ENCODE measurements at places on chromosomes 16 and 17. TPM values are rescaled to one million over a fixed set of nuclear protein-coding genes. Genes with fewer than 3 reads are reported as not detected.
A peak's percentile ranks its signal among the peaks of the same experiment; 100 is the strongest.

DNA sequence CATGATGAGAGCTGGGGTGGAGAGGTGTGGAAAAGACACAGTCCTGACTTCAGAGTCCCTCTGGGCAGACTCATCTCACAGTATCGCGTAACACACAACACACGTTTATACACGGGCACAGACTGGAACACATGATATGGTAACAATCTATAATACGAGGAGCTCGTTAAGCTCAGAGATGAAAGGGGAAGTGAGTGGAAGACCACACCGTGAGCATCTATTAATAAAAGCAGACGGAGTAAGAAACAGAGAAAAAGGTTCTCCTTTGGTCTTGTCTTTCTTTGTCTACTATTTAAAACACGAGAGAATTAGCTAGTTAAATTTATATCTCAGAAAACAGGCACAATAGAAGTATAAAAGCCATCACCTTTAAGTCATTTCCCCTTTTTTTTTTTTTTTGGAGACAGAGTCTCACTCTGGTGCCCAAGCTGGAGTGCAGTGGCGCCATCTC, 13.5 kb downstream of the ANKRD11 start:
- H3K4me3 ChIP-seq: peak overlapping the region; percentile 1
- DNase-seq: no peak
- H3K27me3 ChIP-seq: no peaks in the 10 kb centered on the region
- peaks cover 46% of the 10 kb centered on the region for H3K36me3 ChIP-seq
- H3K4me1 ChIP-seq: peaks cover 90% of the 10 kb centered on the region

DNA sequence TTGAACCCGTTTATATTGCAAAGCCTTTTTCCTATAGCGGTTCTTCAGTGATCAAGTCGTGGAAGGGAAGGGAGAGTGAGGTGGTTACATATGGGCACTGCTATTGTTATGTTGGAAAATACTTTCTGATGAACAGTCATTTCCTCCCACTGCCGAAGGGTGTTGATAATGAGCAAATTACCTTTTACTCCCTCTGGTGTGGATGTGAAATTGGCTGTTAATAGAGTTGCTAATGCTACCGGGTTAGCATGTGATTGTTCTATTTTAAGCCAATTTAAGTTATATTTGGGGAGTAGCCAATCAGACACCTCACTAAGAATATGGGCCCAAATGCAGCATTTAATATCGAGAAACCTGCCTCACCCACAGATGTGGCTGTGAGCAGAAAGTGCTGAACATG, 15.6 kb upstream of the PMFBP1 start:
- no peak overlapping the region for H3K27ac ChIP-seq
- H3K4me1 ChIP-seq: no peaks in the 10 kb centered on the region
- H3K27me3 ChIP-seq: no peaks in the 10 kb centered on the region
- DNase-seq: no peak
- no peak overlapping the region for H3K4me3 ChIP-seq

GRCh38 chr17:27295945-27296344, 2.0 kb downstream of the WSB1 start:
- peaks cover 44% of the 10 kb centered on the region for H3K4me1 ChIP-seq
- no peaks in the 10 kb centered on the region for H3K27me3 ChIP-seq
- peaks cover 27% of the 10 kb centered on the region for H3K36me3 ChIP-seq
- peak overlapping the region; percentile 99 for H3K27ac ChIP-seq

DNA sequence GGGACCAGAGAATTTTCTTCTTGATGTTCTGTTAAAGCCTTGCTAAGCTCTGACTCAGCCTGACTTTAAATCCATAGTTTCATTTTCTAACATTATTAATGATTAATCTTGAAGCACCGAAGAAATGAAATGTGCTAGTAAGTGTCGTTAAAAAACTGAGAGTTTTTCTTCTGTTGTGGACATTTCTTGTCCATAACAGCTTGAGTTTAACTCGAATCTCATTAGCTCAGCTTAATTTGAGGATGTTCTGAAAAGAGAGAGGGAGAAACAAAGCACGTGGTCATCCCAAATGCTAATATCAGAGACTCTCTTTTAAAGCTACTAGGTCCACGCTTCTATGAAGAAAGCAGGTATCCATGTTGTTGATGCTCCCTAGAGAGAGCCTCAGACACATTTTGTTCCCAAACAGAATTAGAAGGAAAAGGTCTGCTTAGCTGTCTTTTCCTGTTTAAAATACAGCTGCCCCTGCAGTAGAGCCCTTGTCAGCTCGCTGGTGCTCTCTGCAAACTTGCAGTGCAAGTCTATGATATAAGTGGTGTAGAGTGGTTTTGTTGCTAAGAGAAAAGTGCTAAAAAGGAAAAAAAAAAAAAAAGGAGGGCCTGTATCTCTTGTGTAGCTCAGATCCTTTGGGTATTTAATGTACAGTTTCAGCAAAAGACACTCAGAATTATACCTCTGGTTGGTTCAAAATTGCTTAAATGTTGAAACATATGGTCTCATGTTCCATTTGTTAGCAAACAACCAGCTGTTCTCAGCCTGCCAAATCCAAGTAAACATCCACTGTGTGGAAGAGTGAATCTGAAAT, 191.1 kb upstream of the TBX2 start:
- no peak for DNase-seq
- H3K36me3 ChIP-seq: no peaks in the 10 kb centered on the region
- no peaks in the 10 kb centered on the region for H3K27me3 ChIP-seq
- no peak overlapping the region for H3K4me3 ChIP-seq
- H3K27ac ChIP-seq: no peak overlapping the region

GRCh38 chr17:6159541-6160231, 89.5 kb downstream of the WSCD1 start:
- H3K4me3 ChIP-seq: no peak overlapping the region
- H3K27ac ChIP-seq: no peak overlapping the region
- no peak for DNase-seq
- H3K36me3 ChIP-seq: no peaks in the 10 kb centered on the region
- no peaks in the 10 kb centered on the region for H3K4me1 ChIP-seq

GRCh38 chr16:84595052-84595481, 22.8 kb downstream of the COTL1 start:
- H3K36me3 ChIP-seq: peaks cover 79% of the 10 kb centered on the region
- H3K27ac ChIP-seq: peak overlapping the region; percentile 100
- H3K4me3 ChIP-seq: peak overlapping the region; percentile 71
- peaks cover 81% of the 10 kb centered on the region for H3K4me1 ChIP-seq
- no peaks in the 10 kb centered on the region for H3K27me3 ChIP-seq
- DNase-seq: peak; percentile 46

DNA sequence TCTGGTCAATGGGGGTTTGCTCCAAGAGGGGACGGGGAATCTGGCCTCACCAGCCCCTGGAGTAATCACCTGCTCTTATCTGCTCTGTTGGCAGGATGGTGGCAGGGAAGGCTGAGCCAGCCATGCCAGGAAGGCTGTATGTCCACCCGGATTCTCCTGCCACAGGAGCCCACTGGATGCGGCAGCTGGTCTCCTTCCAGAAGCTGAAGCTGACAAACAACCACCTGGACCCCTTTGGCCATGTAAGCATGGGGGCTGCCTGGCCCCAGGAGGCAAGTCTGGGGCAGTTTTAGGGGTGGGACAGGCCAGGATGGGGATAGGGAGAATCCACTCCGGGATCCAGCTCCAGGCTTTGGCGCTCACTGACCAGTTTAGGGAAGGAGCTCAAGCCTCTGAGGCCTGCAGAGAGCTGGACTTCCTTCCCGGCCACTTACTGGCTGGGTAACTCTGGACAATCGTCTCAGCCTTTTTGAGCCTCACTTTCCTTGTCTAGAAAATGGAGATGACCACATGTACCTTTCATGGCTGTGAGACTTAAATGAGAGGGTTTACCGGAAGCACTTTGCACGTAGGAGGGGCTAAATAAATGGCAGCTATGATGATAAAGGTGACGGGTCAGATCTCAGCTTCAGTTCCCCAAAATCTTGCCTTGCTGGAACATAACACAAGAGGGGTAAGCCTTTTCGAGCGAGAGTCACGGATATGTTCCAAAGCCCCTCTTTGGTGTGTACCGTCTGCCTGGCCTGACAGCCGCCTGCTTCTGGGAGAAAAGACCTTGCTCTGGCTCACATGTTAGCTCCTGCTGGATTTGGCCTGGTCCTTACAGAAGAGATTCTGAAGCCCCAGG, 15.4 kb downstream of the TBX4 start:
- H3K4me3 ChIP-seq: no peak overlapping the region
- H3K27ac ChIP-seq: no peak overlapping the region
- peaks cover 1% of the 10 kb centered on the region for H3K4me1 ChIP-seq
- H3K27me3 ChIP-seq: peaks cover 18% of the 10 kb centered on the region

GRCh38 chr16:77273-77806, 685 bp upstream of the MPG start:
- peaks cover 18% of the 10 kb centered on the region for H3K27me3 ChIP-seq
- H3K27ac ChIP-seq: peak overlapping the region; percentile 73
- DNase-seq: peak; percentile 59

GRCh38 chr16:35194681-35195080, 1735.3 kb downstream of the TP53TG3F start:
- H3K27me3 ChIP-seq: no peaks in the 10 kb centered on the region
- no peak overlapping the region for H3K27ac ChIP-seq
- no peaks in the 10 kb centered on the region for H3K36me3 ChIP-seq
- DNase-seq: no peak
- no peaks in the 10 kb centered on the region for H3K4me1 ChIP-seq

GRCh38 chr16:89312194-89312593, 94.7 kb downstream of the ZNF778 start:
- no peak overlapping the region for H3K4me3 ChIP-seq
- no peak overlapping the region for H3K27ac ChIP-seq
- H3K36me3 ChIP-seq: peaks cover 57% of the 10 kb centered on the region

DNA sequence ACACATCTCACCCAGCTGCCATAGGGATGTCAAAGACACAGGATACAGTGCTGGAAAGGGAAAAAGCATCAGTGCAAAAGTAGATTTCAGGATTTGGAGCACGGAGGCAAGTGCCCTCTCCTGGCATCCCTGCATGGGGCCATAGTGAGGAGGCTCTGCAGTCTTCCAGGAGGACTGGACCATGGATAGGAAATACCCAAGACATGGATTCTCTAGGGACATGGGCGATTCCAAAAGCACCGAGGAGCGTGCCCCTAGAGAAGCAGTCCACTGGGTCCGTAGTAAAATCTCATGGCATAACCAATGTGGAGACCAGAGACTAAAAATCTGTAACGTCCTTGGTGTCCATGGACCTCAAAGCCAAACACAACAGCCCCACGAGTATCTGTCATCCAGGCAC, 818.2 kb downstream of the KCNJ18 start:
- no peaks in the 10 kb centered on the region for H3K27me3 ChIP-seq
- H3K4me3 ChIP-seq: no peak overlapping the region

- no peak overlapping the region for H3K4me3 ChIP-seq
- DNase-seq: no peak
- peaks cover 87% of the 10 kb centered on the region for H3K36me3 ChIP-seq
Observed at GRCh38 chr17:5184288-5184687, 7.4 kb downstream of the ZNF594 start.

DNA sequence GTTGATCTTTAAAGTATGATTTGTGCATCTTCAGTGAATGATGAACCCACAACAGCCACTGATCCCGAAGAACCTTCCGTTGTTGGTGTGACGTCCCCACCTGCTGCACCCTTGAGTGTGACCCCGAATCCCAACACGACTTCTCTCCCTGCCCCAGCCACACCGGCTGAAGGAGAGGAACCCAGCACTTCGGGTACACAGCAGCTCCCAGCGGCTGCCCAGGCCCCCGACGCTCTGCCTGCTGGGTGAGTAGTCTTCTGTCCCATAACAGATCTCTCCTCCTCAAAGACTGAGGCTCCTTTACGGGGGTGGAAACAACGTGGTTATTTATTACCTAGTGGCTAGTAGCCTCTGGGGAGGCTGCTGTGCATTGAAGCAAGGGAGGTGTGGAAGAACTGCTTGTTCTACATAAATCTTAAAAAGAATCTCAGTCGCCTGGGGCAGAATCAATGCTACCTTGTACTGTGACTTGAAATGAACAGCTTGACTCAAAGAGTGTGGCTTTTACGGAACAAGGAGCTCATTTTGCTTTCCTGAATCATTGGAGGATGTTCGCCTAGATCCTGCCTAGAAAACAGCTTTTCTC, 63.0 kb upstream of the CLEC18A start:
- DNase-seq: no peak
- H3K4me3 ChIP-seq: no peak overlapping the region
- H3K27me3 ChIP-seq: no peaks in the 10 kb centered on the region
- H3K36me3 ChIP-seq: peaks cover 24% of the 10 kb centered on the region
- peaks cover 6% of the 10 kb centered on the region for H3K4me1 ChIP-seq

GRCh38 chr17:36494674-36495073, 8.2 kb downstream of the ZNHIT3 start:
- no peaks in the 10 kb centered on the region for H3K27me3 ChIP-seq
- H3K4me1 ChIP-seq: peaks cover 15% of the 10 kb centered on the region
- H3K36me3 ChIP-seq: peaks cover 49% of the 10 kb centered on the region

DNA sequence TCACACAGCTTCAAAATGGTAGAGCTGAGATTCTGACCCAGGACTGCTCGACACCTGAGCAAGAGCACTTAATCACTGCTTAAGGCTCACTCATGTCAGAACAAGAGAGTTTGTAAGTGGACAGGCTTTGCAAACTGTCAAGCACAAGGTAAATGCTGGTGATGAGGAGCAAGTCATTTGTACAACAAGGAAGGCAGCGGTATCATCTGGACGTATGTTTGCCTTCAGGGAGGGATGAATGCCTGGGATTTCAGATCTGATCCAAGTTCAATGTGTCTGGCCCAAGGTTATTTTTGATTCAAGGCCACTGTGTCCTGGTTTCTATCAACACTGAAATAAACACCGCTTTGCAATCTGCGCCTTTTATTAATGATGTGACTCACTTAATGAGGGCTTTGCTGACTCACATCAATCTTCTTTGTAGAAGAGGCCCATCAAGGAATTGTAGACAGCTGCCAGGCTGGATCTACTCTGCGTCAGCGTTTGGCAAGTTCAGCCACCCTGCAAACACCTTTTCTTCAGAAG, 174.4 kb upstream of the HS3ST3A1 start:
- no peaks in the 10 kb centered on the region for H3K27me3 ChIP-seq
- DNase-seq: no peak
- H3K27ac ChIP-seq: no peak overlapping the region
- H3K4me1 ChIP-seq: no peaks in the 10 kb centered on the region

DNA sequence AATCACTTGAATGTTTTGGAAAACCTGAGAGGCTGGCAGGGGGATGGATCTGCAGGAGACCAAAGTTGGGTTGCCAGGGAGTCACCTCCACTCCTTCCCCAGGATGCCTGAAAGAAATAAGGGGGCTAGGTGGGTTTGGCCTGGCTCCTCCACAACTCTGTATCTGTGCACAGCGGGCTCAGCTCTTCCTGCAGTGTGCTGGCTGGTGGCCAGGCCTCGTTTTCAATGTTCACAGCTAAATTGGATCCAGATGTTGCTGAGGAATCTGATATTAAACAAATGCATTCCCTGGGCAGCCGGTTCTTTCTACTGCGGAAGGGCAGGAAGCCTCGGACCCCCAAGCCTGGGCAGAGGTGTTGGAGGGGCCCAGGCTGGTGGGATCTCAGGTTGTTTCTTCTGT, 106.2 kb downstream of the N4BP1 start:
- H3K27ac ChIP-seq: no peak overlapping the region
- H3K4me1 ChIP-seq: no peaks in the 10 kb centered on the region
- H3K4me3 ChIP-seq: no peak overlapping the region

TNP2 gene
- not detected for total RNA-seq

ABCA6 gene
- total RNA-seq: not detected

ITGAL gene
- total RNA-seq: 285 TPM

ZC3H18 gene
- 67.7 TPM for total RNA-seq

SYCE1L gene
- total RNA-seq: 4.6 TPM

FBXW10 gene
- not detected for total RNA-seq

SUZ12 gene
- 64.2 TPM for total RNA-seq

CFAP97D1 gene
- 0.07 TPM for total RNA-seq

CCL4 gene
- 290 TPM for total RNA-seq

OTOA gene
- total RNA-seq: not detected

GGT6 gene
- not detected for total RNA-seq

KRT33A gene
- total RNA-seq: not detected

TCAP gene
- total RNA-seq: 0.95 TPM

P2RX1 gene
- 1.7 TPM for total RNA-seq
